Fibroblast of gingiva (primary cell): ENCODE measurements at places on chromosomes 3 and 15.

- no peak for DNase-seq
Measured at GRCh38 chr15:77028451-77029165, 33.7 kb downstream of the PSTPIP1 start.

- DNase-seq, result peak; percentile 45
Measured at GRCh38 chr3:35184775-35185174, 454.6 kb upstream of the ARPP21 start.

- DNase-seq, result peak; percentile 72
Measured at GRCh38 chr3:194598771-194599557, 34.3 kb downstream of the TMEM44 start.

DNA sequence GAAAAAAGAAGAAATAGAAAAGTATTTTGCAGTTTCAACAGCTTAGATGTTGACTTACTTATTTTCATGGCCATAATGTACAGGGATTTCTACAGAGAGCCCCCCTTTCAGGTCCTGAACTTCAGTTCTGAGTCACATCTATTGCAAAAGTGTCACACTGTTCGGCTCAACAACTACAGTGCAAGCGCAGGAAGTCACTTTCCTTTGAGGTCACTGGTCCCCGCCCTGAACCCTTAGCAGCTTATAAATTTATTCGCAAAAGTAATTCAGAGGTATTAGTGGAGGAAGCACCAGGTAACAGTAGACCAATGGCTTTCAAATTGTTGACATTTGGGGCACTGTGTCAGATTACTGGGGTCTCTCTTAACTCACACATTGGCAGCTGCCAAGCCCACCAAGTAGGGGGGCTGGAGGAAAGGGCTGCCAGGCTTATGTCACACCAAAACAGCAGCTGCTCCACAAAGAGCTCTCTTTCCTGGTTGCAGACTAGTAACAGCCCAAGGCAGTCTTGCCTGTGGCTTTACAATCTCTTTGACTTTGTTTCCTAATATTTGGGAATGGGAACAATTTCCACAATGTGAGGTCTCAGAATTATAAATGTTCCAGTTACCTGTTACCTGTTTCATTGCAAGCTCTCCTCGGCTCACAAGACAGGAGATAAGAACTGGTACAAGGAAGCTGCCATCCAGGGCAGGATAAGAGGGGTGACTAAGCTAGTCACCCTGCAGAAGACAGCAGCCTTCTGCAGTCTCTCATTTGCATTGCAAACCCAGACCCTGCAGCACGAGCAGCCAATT lies 130.2 kb upstream of the STRIT1 start:
- no peak for DNase-seq

- DNase-seq, result no peak
Measured at GRCh38 chr3:151919446-151919845, 46.0 kb downstream of the SUCNR1 start.
